ENCODE measurements at places on chromosomes 2 and 18.
A peak's percentile ranks its signal among the peaks of the same experiment; 100 is the strongest.

DNA sequence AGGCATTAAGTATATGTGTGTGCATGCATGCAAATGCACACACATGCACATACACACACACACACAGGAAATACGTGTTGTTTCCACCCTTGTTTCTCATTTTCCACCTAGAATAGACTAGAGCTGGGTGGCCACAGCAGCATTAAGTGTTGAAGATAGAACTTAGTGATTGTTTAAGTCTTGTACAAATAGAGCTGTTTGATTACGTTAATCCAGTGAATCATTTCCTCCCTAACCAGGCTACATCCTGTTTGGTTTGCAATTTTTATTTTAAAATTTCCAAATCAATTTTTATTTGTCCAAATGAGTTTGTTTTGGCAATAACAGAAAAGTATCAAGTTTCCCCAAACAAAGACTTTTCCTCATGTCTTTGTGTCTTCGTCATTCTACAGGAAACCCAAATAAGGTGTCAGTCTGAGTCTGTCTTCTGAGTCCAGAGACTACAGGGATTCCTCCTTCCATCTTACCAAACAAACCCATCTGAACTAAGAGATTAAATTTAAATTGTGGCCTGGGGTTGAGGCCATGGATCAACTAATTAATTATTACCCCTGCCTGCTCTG is 74.6 kb upstream of the GALNT5 start:
- DNase-seq, result peak; percentile 85

GRCh38 chr2:235611756-235612155 is 117.9 kb downstream of the AGAP1 start:
- DNase-seq, result no peak

- no peak for DNase-seq
These were observed 2.9 kb upstream of the DSG4 start for GRCh38 chr18:31373641-31374040.

- DNase-seq, result peak; percentile 62
These were observed 45.9 kb upstream of the ASB1 start for GRCh38 chr2:238380785-238381184.

DNA sequence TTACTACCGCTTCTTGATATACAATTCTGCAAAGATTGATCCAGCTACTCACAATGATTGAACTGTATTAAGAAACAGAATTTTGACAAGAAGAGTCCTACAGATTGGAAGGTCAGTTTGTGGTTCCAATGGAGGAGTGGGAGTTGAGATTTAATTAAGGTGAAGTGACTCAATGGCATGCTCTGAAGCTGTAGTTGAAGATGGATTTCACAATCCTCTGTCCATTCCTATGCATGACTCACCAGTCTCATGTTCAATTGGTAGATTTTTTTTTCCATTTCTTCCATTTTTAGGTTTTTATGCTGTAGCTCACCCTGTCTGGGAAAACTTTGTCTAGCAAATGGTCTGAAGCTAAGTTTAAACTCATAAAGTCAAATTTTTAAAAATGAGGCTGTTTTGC is 83.3 kb downstream of the DPP4 start:
- DNase-seq, result peak; percentile 88

GRCh38 chr2:235851828-235852525 is 316.2 kb downstream of the GBX2 start:
- DNase-seq, result no peak

- DNase-seq, result no peak
These were observed 256.0 kb downstream of the BCL11A start for GRCh38 chr2:60297296-60298005.

Measured in EL (cell line).